ENCODE measurements at places on chromosomes 2 and 18.
A peak's percentile ranks its signal among the peaks of the same experiment; 100 is the strongest.

DNA sequence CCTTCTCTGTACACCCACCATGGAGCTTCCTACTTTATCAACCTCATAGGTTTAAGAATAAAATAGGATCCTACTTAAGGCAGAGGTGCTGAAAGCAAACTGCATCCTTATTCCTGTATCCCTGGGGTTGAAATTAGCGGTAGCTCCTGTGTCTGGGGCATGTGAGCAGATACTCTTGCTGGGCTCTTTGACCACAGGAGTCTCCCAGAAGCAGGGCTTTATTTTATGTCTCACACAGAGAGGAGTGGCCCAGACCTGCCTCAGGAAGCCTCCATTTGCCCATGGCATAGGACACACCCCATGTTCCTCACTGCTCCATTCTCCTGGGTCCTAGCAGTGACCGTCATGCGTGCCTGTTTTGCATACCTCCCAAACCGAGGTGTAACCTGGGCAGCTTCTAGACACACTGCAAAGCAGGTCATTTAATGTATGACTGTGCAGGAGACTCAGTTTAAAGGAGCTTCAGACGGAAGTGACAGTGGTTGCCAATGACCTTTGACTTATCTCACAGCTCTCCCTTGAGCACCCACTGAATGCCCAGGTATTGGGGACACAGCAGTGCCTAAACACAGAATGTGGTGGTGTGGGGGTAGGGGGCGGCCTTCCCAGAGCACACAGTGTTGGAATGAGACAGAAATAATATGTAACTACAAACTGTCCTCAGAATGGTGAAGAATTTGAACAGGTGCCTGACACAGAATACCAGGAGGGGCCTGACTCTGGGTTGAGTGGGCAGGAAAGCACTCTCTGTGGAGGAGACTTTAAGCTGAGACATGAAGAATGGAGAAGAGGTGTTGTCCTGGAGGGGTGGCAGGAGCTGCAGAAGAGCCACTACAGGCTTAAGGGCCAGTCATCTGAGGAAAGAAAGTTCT lies 3.7 kb downstream of the TMEM37 start:
- DNase-seq: no peak

DNA sequence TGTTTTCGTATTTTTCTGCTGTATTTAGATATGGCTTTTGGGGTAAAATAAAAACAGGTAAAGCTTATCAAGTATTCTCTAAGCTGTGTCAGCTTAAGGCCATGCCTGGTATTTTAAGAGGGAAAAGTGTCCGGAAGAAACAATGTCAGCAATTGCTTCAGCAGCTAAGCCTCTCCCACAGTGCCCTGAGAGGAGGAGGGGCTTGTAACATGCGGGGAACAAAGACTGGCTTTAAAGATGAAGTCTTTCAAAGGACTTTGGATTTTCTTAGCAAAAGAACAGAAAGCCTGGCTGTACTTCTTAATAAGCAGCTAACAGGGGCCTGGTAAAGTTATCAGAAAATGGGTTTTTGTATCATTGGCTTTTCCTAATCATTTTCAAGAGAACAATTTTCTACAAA lies 102.8 kb downstream of the PXDN start:
- no peak for DNase-seq

DNA sequence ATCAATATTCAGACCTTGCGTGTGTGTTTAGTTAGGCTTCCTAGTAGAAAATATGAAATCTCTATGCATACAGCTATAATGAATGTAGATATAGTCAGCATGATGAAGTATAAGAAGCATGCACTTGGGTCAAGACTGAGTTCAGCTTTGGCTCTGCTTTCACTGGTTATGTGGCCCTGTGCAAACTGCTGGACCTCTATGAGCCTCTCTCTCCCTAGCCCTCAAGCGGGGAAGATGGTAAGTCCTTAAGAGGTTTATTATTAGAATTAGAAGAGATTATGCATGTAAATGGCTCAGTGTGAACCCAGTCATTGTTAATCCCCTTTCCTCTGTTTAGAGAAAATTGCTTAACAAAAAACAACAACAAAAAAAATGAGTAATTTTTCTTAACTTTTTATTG lies 178.8 kb upstream of the NXPH2 start:
- no peak for DNase-seq

DNA sequence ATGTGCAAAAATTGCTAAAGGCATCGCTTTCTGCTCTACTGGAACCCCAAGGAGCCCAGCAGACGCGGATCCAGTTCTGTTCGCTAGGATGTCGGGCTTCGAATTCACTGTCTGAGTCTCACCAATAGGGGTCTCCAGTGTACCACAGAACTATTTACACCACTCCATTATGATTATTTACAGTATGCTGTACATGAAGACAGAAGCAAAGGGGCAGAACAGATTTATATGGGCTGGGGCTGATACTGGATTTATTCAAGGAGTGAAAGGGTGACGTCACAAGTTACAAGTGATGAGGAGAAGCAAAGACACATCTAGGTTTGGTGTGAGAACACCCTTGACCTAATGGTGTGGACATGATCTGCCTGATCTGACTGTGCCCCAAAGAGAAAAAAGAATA lies 185.3 kb upstream of the ATP5MC3 start:
- no peak for DNase-seq

DNA sequence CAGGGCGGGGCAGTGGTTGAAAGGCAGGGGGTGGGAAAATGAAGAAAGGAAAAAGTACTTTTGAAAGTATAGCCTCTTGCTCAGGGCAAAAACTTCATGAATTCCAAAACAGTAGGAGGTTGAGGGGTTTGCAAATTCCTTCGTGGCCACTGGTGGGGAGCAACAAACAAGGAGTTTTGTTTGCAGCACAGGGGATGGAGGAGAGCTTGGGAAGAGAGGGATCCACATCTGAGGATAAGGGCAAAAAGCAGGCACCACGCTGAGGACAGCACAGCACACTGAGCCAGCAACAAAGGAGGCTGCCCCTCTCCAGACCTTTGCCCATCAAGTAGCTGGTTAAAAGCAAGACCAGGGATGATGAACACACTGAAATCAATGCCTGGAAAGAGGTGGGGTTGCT lies 148.9 kb downstream of the TCF4 start:
- DNase-seq: no peak

- DNase-seq: no peak
Measured at GRCh38 chr2:86533589-86533988, 29.7 kb downstream of the CHMP3 start.

- no peak for DNase-seq
Measured at GRCh38 chr2:216216951-216217903, 108.1 kb downstream of the XRCC5 start.

- no peak for DNase-seq
Measured at GRCh38 chr2:128644718-128645256, 326.1 kb upstream of the HS6ST1 start.

- DNase-seq: no peak
Measured at GRCh38 chr2:20633794-20634506, 16.9 kb downstream of the HS1BP3 start.

DNA sequence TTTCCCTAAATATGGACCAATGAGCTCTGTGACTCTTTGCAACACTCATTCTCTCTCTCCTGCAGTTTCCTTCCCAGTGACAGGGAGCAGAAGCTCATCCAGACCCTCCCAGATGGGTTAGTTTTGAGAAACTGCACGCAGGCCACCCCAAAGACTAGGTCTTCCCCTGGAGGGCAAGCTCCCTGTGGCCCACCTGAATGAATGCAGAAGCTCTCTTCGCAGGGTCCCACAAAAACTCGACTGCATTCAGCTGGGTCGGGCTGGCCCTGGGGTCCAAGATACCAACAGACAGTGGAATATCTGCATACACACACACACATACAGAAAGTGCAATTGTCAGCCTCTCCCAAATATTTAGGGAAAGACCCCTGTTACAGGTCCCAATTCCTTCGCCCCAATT lies 37.0 kb downstream of the TFCP2L1 start:
- no peak for DNase-seq

DNA sequence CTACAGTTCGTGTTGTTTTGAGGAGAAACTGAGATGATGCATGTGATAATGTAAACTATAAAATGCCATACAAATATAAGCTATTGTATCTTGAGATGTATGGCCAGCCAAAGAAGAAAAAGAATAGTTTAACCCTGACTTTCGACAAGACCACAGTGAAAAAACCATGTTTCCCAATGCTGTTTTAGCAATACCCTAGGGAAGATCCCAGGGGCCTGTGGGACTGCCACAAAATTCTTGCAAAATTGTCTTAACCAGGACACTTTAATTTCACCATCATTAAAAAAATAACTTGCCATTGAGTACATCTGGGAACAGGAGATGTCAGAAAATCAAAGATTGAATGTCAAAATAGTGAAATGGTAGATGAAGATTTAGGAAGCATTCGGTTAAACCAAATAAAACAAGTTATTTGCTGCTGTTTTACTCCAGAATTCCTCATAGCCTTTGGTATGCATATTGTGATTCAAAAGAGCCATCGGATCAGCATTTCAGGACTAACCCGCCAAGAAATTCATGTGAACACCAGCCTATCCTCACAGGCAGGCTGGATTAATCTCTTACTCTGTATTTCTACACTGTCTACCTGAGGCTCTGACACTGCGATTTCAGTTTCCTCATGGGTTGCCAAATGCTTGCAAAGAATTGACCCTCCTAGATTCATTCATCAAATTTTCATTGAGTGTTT lies 49.0 kb upstream of the SP3 start:
- no peak for DNase-seq

- DNase-seq: no peak
Measured at GRCh38 chr2:171139860-171140259, 20.8 kb downstream of the TLK1 start.

- DNase-seq: no peak
Measured at GRCh38 chr2:128501006-128501690, 182.5 kb upstream of the HS6ST1 start.

DNA sequence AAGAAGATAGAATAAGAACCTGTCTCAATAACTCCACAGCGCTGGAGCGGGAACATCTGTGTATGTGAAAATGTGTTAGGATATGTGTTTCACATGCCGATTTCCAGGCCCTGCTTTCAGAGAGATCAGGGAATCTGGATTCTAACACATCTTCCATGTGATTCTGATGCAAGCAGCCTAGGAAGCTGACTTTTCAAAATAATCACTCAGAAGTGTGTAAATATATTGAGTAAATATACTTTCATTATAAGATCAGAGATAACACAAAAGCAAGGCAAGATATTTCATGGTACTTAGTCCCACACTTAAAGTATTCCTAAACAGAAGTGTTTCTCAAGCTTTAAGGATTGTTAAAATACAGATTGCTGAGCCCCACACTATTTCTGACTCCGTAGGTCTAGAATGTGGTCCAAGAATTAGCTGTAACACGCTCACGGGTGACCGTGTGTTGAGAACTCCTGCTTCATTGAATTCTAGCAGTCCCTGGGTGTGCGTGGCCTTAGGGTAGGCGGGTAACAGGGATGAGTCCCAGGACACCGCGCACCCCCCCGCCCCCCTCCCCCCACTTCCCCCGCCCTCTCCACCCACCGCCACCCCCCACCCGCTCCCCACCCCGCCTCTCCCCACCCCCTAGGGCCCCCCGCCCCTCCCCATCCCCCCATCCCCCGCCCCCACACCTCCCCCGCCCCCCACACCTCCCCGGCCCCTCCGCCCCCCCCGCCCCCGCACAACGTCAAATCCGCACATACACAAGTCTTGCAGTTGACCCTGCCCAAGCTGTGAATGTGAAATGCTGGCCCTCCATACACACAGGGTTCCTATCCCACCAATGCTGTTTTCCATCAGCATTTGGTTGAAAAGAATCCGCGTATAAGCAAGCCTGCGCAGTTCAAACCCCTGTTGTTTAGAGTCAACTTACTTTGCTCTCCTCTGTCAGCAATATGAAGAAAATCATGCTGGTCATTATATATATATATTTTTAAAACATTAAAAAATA lies 94.2 kb upstream of the SLC39A10 start:
- no peak for DNase-seq

GRCh38 chr18:45851161-45851925 lies 25.9 kb downstream of the SIGLEC15 start:
- DNase-seq: no peak

GRCh38 chr2:208545403-208546042 lies 138.9 kb downstream of the PTH2R start:
- no peak for DNase-seq

GRCh38 chr18:75324686-75325257 lies 102.7 kb downstream of the SMIM21 start:
- no peak for DNase-seq

- DNase-seq: no peak
Measured at GRCh38 chr18:76459687-76460350, 35.2 kb downstream of the ZNF516 start.

GRCh38 chr2:37091873-37092272 lies 7.6 kb downstream of the GPATCH11 start:
- no peak for DNase-seq

GRCh38 chr18:28846958-28847357 lies 670.0 kb upstream of the CDH2 start:
- no peak for DNase-seq

DNA sequence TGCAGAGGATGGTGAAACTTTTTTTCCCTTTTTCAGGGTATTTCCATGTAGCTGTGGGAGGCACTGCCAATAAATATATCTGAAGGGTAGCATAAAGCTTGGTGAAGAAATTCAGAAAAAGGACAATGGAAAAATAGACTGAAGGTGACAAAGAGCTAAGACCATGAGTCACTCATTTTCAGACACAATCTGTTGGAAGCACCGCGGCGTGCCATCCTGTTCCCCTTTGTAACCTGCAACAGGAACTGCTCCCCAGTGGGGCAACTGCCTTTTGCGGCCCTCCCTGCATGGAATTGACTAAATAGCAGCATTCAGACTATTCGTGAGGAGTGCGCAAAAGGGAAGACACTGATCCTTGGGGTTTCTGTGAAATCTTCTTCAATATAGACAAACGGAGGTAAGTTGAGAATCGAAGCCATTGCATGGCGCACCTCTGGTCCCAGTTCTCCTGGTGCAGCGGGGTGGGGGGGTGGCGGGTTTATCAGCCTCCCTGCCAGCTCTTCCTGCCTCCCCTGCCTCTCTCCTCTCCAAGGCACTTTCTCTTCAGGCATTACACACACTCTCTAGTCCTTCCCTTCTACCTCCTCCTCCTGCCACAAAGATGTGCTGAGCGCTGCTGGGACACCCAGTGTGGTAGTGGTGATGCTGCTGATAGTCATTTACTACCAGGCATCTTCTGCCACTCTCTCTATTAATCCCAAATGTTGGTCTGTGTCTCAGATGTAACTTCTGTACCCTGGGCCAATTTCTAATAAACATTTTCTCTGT lies 126.2 kb upstream of the TMEM200C start:
- DNase-seq: no peak

GRCh38 chr2:1642066-1642861 lies 102.1 kb downstream of the PXDN start:
- DNase-seq: no peak

GRCh38 chr2:69111076-69111475 lies 98.1 kb downstream of the ANTXR1 start:
- no peak for DNase-seq

DNA sequence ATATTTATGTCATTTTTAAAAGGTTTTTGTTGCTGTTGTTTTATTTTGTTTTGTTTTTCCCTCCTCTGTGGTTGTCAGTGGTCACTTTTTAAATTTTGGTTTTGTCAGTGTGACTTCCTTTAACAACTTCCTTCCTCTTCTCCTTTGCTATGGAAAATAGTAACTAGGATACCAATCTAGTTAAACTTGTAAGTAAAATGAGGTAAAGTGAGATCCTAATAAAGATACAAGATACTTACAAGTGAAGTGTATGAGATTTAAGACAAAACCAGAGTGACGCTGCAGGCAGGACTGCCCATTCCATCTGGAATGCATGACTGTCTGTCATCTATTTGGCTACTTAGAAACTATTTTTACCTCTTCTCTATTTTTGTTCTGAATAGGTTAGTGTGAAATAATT lies 30.6 kb upstream of the CREB1 start:
- DNase-seq: no peak

- DNase-seq: peak; percentile 86
Measured at GRCh38 chr18:13137670-13138419, 80.7 kb upstream of the LDLRAD4 start.

Measured in CD4-positive, alpha-beta T cell treated with Interferon gamma for 1 hour (primary cell).